ENCODE measurements at places on chromosomes 12 and 14.

GRCh38 chr12:52037248-52037861 is 13.9 kb upstream of the NR4A1 start:
- DNase-seq: no peak

GRCh38 chr14:100042286-100042685 is 22.9 kb upstream of the EVL start:
- DNase-seq: no peak

DNA sequence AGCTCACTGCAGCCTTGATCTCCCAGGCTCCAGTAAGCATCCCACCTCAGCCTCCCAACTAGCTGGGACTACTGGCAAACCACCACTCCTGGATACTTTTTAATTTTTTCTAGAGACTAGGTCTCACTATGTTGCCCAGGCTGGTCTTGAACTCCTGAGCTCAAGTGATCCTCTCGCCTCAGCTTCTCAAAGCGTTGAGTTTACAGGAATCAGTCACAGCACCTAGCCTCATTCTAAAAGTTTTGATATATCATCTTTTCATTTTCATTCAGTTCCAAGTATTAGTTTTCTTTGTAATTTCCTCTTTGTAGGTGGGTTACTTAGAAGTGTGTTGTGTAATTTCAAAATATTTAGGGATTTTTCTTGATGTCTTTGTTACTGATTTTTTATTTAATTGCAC is 9.6 kb downstream of the CBX5 start:
- no peak for DNase-seq

DNA sequence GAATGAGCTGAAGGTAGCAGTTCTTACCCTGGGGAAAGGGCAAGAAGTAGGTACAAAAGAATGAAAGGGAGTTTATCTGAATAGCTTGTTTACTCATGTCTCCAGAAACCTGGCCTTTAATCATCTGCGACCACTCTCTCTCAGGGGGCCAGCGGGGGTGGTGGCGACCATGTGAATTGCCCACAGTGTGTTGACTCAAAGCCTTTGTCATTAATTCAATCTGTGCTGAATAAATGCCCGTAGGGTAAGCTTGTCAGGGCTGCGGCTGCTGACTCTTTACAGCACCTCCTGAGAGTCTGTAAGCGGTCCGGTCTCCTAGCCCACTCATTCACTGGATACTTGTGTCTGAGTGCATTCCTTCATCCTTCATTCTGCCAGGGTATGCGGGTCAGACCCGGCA is 874.4 kb downstream of the SLC6A15 start:
- no peak for DNase-seq

DNA sequence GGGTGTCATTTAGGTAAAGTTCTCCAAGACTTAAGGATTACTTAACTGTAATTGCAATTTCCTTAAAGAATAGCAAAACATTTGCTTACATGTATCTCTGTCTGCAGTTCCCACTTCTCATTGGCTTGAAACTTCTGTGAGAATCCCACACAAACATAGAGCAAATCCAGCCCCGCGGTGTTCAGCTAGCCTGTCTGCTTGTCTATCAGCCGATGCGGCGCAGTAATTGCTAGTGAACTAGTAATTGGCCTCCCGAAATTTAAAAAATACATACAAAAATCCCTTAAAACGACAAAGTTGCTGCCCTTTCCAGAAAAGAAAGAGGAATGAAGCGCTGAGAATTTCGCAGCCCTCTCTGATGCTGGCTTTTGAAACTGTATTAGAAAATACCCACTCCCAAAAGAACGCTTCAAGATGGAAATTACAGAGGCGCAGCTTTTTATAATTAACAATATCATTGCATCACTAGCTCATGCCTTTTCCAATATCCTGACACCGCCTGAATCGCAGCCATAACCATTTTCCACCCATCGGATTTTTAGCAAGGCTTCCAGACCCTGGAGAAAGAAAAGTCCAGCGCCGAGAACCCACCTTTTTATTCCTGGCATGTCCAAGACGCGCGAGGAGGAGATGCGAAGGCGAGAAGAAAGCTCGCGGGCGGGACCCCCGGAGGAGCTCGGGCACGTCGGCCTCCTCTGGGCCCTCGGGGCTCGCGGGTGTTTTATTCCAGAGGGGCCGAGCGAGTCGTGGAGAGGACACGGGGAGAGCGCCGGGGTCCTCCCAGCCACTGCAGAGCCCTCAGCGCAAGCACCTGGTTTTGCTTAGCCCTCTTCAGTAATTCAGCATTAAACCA is 646 bp downstream of the FBLN5 start:
- DNase-seq: no peak

DNA sequence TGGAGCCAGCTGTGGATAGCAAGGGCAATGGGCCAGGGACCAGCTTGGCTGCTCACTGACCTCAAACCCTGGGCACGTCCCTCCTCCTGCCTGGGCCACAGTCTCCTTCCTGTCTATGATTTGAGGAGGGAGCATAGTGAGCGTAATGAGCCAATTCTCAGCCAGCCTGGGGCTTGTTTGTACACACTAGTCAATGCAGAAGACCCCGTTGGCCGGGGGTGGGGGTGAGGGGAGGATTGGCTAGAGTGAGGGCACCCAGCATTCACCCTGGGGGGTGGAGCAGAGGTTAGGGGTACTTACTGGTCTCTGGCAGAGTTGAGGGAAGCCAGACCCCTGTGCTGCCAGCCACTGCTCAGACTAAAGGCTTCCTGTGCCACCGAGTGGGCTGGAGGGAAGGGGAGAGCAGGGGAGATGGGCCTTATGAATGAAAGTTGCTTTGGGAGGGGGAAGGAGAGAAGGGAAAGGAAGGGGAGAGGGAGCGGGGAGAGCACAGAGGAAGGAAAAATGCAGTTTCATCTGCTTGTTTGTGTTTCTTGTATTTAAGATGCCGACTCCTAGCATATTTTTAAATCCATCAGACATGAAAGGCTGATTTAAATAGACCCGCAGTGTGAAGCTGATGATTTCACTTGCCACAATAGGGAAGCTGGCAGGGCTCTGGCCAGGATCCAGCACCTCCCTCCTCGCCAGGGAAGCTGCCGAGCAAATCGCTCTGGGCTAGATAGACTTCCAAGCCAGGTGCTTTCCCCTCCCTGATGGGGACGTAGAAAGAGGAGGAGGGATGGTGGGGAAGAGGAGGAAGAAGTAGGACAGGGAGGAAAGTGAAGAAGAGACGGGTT is 114.0 kb downstream of the PRMT8 start:
- no peak for DNase-seq

All from activated CD8-positive, alpha-beta memory T cell treated with anti-CD3 and anti-CD28 coated beads for 1 hour (primary cell).